Neural crest cell (in vitro differentiated cells): ENCODE measurements at places on chromosomes 4 and X. TPM values are rescaled to one million over a fixed set of nuclear protein-coding genes. Genes with fewer than 3 reads are reported as not detected.

DNA sequence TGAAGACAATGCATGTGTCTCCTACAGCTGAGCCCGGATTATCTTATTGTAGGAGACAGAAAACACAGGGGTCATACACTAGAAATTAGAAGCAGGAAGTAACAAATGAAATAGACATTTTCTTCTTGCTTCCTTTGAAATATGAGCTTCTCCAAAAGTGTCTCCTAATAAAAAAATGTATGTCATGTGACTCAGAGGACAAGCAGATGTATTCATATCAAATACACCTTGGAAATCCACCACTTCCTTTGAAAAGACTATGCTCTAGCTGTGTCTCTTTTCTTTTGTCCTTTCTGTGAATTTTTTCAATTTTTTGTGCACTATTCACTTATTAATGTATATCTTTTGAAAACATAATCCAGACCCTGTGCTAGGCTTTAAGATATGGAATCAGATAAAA is 1906.2 kb downstream of the C4orf33 start:
- DNase-seq, result no peak

- DNase-seq, result no peak
Measured at GRCh38 chrX:150225756-150226155, 137.4 kb upstream of the MAMLD1 start.

DNA sequence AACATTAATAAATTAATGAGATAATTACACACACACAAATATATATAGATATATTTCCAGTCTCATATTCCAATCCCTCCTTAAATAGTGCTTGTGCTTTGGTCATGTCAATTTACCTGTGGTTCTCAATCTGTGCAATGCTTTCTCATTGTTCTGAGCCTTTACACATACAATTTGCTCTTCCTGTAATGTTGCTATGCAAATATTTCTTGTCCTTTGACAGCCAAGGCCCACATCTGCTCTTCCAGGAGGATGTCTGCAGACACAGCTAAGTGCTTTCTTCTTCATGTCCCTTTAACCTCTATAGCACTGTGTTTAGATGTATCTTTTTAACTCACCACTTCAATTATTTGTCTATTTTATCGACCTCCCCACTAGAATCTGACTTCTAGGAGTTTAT is 67.3 kb upstream of the RAPGEF2 start:
- no peak for DNase-seq

DNA sequence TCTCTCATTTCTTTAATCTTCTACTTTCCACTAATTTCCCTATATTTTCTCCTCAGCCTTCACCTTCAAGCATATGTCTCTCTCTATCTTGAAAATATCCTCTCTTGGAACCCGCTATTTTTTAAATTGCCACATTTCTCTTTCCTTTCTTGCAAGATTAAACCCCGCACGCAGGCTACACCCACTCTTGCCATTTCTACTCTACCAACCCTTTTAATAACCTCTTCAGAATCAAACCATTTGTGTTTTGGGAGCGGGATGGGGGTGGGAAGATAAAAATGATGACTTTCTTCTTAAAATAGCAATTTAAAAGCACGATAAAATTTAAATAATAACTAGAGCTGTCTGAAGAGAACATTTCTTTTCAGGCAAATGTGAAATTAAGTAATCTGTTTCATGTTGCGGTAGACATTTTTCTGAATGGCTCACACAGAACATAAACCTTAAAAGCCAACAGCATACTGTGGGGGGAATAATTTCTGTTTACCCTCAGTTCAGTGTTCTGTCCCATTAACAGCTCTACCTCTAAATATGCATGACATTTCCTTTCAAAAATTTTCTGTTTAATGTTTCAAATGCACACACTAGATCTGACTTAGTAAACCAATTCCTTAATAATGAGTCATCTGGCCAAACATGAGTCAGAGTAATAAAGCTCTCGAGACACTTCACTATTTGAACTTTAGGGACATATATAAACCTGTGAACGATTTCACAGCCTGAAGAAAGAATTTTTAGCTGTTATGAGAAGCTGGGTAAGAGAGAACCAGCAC is 20.5 kb downstream of the ARSJ start:
- DNase-seq, result no peak

DNA sequence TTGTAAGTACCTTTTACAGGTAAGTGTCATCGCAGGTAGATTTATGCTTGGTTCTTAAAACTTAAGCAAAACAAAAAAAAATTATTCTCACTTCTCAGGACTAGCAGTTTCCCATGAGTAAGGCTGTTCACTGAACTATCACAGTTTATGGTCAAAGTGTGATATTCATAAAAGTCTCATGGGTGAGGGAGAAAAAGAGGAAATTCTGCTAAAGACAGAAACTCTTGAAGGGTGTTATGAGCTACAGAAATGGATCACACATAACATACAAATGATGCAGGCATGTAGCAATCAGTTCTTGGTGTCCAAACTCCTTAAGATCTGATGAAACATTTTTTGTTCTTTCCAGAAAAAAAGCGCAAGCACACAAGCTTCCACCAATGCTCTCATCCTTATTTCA is 8.5 kb downstream of the RAB9A start:
- DNase-seq, result no peak

- DNase-seq, result no peak
Measured at GRCh38 chrX:142036116-142036515, 132.4 kb downstream of the MAGEC1 start.

Gene NAP1L3
- 34.5 and 34.6 TPM in 2 replicates for total RNA-seq
